ENCODE measurements at places on chromosomes 1 and 21.

GRCh38 chr1:77400781-77401180, 119.0 kb downstream of the AK5 start:
- DNase-seq: no peak

- no peak for DNase-seq
Observed at GRCh38 chr21:41925767-41926116, 28.1 kb downstream of the C2CD2 start.

GRCh38 chr21:35908311-35909078, 151.8 kb downstream of the SETD4 start:
- DNase-seq: no peak

- no peak for DNase-seq
Observed at GRCh38 chr1:46289134-46289494, 14.3 kb downstream of the LRRC41 start.

- DNase-seq: peak; percentile 83
Observed at GRCh38 chr1:93980320-93981273, 71.4 kb upstream of the GCLM start.
